ENCODE measurements at places on chromosomes 7 and 10.
A peak's percentile ranks its signal among the peaks of the same experiment; 100 is the strongest.

- DNase-seq, result no peak
Measured at GRCh38 chr10:60298408-60299389, 91.0 kb downstream of the ANK3 start.

GRCh38 chr10:28367929-28368484 lies 65.1 kb upstream of the MPP7 start:
- peak; percentile 10 for DNase-seq

- no peak for DNase-seq
Measured at GRCh38 chr10:70274643-70275042, 9.2 kb downstream of the NPFFR1 start.

- DNase-seq, result no peak
Measured at GRCh38 chr7:37494926-37495325, 46.3 kb upstream of the ELMO1 start.

DNA sequence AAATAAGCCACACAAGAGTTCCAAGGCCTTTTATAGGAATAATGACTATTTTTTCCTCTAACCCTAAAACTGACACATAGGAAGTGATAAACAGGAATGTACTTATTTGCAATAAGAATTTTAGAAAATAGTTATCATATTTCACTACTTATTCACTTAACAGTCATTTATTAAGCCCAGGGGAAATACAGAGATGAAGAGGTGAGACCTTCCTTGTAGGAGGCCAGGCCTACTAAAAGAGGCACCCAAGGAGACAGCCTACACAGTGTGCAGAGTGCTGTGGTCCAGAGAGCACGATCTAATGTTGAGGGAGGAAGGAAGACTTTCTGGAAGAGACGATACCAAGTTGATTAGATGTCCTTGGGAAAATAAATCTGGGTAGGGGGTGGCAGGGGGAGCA lies 45.0 kb upstream of the PPP1R3C start:
- no peak for DNase-seq

GRCh38 chr10:68813559-68813958 lies 13.8 kb upstream of the STOX1 start:
- no peak for DNase-seq

- DNase-seq, result no peak
Measured at GRCh38 chr10:7399533-7399932, 11.3 kb downstream of the SFMBT2 start.

- DNase-seq, result no peak
Measured at GRCh38 chr10:113340282-113340681, 212.6 kb upstream of the HABP2 start.

- DNase-seq, result no peak
Measured at GRCh38 chr7:158495786-158496185, 91.8 kb downstream of the PTPRN2 start.

GRCh38 chr10:92699193-92699517 lies 9.4 kb downstream of the HHEX start:
- DNase-seq, result no peak

Data from stimulated activated CD4-positive, alpha-beta T cell treated with anti-CD3 and anti-CD28 coated beads, Interleukin-1b, Interleukin-23, amount 100 ng/mL, for 1 hour (primary cell).